Iris pigment epithelial cell (primary cell): ENCODE measurements at places on chromosomes 3 and 15.

- DNase-seq = no peak
Measured at GRCh38 chr15:53351373-53351772, 408.1 kb downstream of the WDR72 start.

GRCh38 chr15:40358471-40359353, 693 bp downstream of the DISP2 start:
- no peak for DNase-seq

GRCh38 chr3:140748903-140749302, 71.0 kb downstream of the TRIM42 start:
- DNase-seq = no peak

- DNase-seq = no peak
Measured at GRCh38 chr15:49706805-49707204, 86.0 kb downstream of the DTWD1 start.

DNA sequence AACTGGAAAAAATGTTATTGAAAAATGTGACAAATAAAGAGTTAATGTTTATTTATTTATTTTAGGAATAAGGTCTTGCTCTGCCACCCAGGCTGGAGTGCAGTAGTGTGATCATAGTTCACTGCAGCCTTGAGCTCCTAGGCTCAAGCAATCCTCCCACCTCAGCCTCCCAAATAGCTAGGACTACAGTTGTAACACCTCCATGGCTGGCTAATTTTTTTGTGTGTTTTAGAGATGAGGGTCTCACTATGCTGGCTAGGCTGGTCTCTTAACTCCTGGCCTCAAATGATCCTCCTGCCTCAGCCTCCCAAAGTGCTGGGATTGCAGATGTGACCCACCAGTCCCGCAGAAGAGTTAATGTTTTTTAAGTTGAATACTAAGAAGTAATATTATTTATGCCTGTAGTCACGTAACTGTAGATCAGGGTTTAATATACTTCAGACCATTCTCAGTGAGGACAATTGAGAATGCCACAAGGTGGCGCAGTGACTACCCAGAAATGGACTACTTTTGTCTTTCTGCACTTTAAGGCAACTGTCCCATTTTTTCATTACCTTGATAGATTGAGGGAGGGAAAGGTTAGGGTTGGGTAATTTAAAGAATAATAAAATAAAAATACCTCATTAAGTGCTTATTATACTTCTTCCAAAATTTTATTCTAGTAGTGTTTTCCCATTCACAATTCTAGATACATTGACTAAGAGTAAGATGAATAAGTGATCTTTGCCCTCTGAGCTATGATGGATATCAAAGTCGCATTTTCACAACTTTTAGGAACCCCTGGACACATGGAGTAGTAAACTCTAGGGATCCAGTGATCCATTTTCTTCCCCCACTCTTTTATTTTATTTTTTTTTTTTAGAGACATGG, 6.0 kb downstream of the MUC13 start:
- DNase-seq = peak; percentile 70

GRCh38 chr3:160150066-160150465, 75.2 kb upstream of the C3orf80 start:
- DNase-seq = no peak

DNA sequence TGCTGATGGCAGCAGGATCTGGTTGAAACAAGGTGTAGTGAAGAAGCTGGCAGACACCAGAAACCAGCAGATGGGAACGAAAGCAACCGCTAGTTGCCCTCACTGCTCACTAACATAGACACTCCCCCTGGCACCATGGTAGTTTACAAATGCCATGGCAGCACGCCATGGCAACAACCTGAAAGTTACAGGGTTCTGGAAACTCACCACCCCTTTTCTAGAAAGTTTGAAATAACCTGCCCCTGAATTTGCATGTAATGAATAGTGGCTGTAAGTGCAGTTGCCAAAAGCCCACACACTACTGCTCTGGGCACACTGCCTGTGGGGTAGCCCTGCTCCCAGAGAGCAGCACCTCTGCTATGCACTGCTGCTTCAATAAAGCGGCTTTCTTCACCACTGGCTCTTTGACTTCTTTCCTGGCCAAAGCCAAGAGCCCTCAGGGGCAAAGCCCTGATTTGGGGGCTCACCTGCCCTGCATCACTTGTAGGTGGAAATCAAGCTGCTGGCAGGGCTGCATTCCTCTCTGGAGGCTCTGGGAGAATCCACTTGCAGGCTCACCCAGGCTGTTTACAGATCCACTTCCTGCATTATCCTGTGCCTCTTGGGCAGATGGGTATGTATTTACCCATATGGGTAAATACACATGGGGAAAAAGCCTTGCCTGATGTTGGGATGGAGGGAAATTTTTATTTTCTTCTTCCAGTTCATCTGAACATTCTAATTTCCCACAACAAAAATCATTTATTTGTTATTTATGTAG, 2.0 kb upstream of the GP9 start:
- no peak for DNase-seq

- peak; percentile 14 for DNase-seq
Measured at GRCh38 chr3:48157202-48157840, 30.9 kb downstream of the CDC25A start.

DNA sequence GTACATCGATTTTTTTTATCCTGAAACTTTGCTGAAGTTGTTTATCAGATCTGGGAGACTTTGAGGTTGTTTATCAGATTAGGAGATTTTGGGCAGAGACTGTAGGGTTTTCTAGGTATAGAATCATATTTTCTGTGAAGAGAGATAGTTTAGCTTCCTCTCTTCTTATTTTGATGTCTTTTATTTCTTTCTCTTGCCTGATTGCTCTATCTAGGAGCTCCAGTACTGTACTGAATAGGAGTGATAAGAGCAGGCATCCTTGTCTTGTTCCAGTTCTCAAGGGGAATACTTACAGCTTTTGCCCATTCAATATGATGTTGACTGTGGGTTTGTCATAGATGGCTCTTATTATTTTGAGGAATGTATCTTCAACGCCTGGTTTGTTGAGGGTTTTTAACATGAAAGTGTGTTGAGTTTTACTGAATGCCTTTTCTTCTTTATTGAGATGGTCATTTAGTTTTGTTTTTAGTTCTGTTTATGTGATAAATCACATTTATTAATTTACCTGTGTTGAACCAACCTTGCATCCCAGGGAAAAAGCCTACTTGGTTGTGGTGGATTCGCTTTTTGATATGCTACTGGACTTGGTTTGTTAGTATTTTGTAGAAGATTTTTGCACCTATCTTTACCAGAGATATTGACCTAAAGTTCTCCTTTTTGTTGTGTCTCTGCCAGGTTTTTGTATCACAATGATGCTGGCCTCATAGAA, 14.9 kb upstream of the DNAAF4 start:
- DNase-seq = no peak

- DNase-seq = no peak
Measured at GRCh38 chr3:46368569-46368968, 2.2 kb upstream of the CCR5 start.

DNA sequence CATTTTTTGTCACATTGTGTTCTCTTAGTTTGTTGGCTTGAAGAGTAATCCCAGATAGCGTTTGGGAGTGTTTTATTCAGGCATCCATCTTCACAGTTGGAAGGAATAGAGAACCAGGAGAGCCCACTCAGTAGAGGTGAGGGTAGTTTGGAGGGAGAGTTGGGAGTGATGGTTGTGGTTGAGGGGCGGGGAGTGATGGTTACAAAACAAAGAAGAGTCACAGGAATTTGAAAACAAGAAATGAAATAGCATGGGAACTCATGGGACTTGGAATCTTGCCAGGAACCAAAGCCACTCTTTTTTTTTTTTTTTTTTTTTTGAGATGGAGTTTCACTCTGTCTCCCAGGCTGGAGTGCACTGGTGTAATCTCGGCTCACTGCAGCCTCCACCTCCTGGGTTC, 36.3 kb downstream of the DUT start:
- peak; percentile 64 for DNase-seq

- no peak for DNase-seq
Measured at GRCh38 chr3:72270730-72271129, 485.8 kb upstream of the PROK2 start.

GRCh38 chr15:30059771-30060170, 23.0 kb upstream of the GOLGA8J start:
- DNase-seq = no peak

GRCh38 chr15:78762985-78763795, 48.1 kb downstream of the ADAMTS7 start:
- no peak for DNase-seq

- DNase-seq = no peak
Measured at GRCh38 chr3:100693225-100693624, 16.1 kb upstream of the TFG start.

DNA sequence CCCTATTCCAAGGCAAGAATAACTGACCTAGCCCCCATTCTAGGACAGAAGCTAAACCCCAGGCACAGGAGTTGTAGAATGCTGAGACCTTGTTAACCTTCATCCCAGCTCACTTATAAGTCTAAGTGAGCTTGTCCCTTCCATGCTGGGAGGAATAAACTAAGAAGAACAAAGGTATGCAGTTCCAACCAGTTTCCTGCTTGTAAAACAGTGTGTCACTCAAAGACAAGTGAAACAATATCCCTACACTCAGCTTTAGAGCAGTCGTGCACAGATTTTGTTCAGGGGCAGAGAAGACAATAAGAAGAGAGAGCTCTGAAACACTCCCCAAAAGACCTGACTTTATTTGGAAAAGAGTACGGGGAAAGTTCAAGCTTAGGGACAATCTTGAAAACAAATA, 292.1 kb downstream of the CGGBP1 start:
- DNase-seq = no peak

- no peak for DNase-seq
Measured at GRCh38 chr3:151087648-151088047, 2.2 kb downstream of the MED12L start.

DNA sequence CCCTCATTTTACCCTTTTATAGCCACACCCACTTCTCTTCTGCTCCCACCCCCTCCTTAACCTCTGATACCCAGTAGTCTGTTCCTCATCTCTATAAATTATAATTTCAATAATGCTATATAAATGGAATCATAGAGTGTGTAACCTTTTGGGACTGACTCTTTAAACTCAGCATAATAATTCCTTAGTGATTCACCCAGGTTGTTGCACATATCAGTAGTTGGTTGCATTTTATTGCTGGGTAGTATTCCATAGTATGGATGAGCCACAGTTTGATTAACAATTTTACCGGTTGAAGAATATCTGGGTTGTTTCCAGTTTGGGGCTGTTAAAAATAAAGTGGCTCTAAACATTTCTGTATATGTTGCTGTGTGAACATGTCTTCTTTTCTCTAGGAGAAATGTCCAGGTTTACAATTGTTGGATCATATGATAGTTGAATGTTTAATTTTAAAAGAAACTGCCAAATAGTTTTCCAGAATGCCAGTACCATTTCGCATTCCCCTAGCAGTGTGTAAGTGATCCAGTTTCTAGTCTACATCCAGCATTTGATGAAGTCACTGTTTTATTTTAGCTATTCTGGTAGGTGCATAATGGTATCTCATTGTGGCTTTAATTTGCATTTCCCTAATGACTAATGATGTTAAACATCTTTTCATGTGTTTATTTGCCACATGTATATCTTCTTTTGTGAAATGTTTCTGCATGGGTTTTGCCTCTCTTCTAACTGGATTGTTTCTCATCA, 68.5 kb downstream of the VPS8 start:
- no peak for DNase-seq

DNA sequence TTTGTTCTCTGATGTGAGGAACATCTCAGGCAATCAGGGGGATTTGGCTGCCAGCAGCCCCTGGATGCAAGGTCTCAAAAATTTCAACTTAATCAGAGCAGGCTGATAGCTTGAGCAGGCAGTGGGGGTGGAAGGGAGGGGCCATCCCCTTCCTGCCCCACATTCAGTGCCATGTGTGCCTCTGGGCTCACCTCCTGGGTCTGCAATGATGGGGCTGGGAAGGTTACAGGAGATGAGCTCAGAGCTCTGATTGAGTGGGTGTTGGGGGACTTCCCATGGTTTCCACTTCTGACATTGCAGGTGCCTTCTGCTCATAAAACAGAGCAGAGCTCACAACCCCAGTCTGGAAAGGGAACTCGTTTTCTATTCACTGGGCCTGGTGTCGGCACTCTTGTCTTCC, 37.0 kb downstream of the PARP16 start:
- DNase-seq = no peak

GRCh38 chr15:63071288-63071909, 28.9 kb downstream of the TPM1 start:
- no peak for DNase-seq

GRCh38 chr3:160187288-160187687, 37.9 kb upstream of the C3orf80 start:
- no peak for DNase-seq

DNA sequence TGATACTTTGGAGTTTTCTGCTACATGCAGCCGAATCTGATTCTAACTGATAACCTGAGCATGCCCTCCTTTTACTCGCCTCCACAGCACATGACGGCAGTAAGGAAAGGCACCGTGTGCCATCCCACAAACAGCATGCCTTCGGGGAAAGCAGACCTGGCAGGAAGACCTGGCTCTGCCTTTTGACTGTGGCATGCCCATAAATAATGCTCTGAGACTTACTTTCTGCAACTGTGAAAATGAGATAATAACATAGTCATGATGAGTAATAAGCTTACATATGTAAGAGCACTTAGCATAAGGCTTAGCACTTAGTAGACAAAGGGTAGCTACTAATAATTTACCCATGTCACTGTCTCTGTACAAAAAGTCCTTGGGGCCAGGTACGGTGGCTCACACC, 32.9 kb downstream of the MTHFS start:
- peak; percentile 42 for DNase-seq

DNA sequence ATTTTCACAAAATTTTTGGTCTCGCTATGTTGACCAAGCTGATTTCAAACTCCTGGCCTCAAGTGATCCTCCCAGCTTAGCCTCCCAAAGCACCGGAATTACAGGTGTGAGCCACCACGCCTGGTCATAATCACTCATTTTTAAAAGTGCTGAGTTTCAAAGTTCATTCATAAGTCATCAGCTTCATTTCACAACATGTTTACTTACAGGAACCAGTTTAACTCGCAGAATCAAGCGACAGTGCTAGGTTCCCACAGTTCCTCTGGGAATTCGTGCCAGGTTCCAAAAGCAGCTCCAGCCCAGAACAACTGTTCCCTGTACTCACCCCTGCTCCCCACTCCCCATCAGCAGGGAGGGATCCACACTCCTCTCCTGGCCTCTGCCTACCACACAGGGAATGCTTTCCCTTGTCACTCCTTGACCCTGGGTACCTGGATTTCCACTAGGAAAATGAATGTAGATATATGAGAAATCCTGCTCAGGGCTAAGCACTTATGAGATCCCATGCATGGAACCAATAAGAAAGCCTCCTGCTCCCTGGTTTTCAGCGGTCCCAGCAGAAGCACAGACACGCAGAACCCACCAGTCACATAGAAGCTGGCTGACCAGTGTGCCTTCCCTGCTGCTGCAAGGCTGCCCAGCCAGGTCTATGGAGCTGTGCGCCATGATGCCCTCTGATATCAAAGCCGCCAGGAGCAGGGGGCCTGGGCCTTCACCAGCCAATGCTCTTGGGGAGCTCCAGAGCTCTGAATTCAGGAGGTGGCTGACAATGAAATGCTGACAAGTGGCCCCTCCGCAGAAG, 72.3 kb downstream of the ITGB5 start:
- DNase-seq = peak; percentile 69
